AG04450 (cell line): ENCODE measurements at places on chromosomes 7 and 10.

DNA sequence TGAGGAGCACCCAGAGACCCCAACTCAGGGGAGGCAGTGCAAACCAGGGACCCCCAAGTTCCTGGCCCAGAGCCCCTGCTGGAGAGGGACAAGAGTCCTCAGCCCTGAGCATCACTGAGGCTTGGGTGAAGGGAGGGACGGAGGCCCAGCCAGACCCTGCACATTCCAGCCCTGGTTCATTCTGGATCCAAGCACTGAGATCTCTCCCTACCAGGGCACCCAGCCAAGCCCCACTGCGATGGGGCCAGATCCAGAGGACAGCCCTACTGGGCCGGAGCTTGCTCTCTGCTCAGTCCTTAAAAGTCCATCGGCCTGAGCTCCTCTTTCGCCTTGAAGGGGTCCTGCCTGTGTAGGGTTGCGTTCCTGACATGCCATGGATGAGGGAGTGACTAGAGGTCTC is 40.5 kb upstream of the RABGEF1 start:
- DNase-seq = no peak

DNA sequence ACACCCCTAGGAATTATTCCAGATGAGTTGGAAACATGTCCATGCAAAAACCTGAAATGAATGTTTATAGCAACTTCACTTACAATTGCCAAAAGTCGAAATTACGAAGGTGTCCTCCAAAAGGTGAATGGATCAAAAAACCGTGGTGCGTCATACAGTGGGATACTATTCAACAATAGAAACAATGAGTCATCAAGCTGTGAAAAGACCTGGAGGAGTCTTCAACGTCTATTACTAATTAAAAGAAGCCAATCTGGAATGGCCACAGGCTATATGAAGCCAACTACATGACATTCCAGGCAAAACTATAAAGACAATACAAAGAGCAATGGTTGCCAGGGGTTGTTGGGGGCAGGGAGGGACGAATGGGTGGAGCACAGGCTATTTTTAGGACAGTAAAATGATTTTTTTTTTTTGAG is 12.6 kb upstream of the PPP2R2D start:
- DNase-seq = no peak

DNA sequence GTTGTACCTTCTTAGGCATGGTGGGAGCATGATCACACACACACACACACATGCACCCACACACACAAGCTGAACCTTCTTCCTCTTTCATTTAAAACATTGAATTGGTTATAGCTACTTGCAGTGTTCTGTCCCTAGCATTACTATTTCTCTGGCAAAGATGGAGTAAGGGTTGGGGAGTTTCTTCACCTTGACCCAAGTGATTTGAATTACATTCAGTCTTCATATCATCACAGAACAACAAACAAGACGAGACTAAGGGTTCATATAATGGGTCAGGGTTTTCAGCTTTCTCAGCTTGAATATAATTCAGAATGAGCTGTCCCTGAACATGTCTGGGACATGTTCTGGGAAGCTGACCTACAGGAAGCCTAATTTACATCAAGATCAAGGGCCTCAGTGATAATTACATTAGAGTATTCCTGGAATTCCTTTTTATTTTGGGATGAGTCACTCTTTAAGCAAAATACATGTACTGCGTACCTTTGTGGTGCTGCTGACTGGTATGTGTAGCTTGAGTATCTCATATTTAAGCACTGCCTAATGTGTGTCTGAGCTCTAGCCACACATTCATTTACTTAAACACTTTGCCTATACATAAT is 213.5 kb upstream of the TMEM229A start:
- no peak for DNase-seq

- DNase-seq = no peak
These were observed 48.5 kb upstream of the NXPH1 start for GRCh38 chr7:8384901-8385300.

GRCh38 chr10:123897146-123897545 is 5.5 kb upstream of the CPXM2 start:
- DNase-seq = no peak

GRCh38 chr7:2527505-2528467 is 8.2 kb downstream of the LFNG start:
- no peak for DNase-seq

DNA sequence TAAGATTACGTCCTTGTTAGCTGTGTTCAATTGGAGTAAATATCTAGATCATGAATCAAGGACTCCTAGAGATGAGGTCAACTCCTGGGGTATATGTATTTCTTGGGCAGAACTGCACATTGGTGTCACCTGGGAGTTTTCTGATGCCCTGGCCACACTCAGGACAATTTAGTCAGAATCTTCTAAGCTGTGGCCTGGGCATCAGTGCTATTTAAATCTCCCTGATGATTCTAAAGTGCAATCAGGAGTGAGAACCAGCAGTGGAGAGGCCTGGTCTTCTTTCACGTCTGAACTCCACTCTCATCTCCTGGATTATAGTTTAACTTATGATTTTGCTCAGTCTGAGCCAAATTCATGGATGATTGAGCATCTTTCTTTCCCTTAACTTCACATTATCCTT is 218.0 kb downstream of the BMPER start:
- DNase-seq = no peak

GRCh38 chr10:48241332-48241731 is 33.2 kb downstream of the FRMPD2 start:
- DNase-seq = no peak

GRCh38 chr7:157352516-157352915 is 15.7 kb downstream of the DNAJB6 start:
- no peak for DNase-seq

GRCh38 chr7:125876431-125876830 is 946.8 kb upstream of the POT1 start:
- no peak for DNase-seq

DNA sequence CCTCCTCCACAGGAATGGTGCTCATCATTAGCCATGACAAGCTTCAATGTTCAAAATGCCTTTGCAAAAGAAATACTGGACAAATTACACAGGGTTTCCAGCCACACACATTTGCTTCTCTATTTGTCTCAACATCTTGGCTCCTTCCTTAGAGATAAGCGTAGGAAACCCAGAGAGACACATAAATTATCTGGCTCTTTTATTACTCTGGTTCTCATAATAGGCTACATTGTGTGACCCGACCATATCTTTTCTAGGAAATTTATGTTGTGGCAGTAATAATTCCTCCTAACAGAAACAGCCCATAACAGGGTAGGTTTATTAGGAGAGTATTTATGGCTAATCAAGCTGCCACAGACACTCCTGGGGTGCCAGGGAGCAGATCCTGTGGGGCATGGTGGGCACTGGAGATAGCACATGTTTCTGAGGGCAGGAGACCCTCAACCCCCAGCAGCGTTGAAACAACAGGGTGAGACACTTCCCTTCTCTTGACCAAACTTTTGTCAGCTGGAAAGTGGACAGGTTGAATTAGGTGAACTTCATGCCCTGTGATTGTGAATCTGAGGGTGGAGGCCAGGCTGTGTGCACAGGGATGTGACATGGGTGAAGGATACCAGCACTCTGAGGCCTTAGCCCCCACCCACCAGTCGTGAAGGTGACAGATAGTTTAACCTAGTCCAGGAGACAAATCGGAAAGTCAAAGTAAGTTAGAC is 295.9 kb upstream of the ZNF32 start:
- no peak for DNase-seq

- no peak for DNase-seq
These were observed 13.6 kb upstream of the MYL7 start for GRCh38 chr7:44154703-44155102.

DNA sequence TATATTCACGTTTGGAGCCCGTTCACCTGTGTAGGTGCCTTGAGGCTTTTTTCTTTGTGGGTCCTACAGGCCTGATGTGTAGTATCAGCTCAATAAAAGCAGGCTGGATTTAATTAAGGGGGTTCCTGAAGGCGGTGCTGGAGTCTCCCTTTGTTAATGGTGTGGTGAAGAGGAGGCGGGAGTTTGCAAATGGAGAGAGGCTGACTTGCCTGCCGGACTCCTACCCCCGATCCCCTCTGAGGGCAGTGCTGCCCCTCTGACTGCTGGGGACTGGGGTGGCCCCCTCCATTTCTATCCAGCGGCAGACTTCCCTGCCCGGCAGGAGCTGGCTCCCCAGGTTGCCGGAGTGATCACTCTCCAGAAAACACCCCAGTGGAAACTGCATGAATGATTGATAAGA is 45.1 kb downstream of the ZMIZ1 start:
- DNase-seq = no peak

- no peak for DNase-seq
These were observed 565.5 kb downstream of the PARD3 start for GRCh38 chr10:34249634-34250033.

GRCh38 chr10:44673245-44673983 is 237.7 kb upstream of the TMEM72 start:
- no peak for DNase-seq

GRCh38 chr10:45058580-45058979 is 57.9 kb downstream of the ZNF22 start:
- DNase-seq = no peak

DNA sequence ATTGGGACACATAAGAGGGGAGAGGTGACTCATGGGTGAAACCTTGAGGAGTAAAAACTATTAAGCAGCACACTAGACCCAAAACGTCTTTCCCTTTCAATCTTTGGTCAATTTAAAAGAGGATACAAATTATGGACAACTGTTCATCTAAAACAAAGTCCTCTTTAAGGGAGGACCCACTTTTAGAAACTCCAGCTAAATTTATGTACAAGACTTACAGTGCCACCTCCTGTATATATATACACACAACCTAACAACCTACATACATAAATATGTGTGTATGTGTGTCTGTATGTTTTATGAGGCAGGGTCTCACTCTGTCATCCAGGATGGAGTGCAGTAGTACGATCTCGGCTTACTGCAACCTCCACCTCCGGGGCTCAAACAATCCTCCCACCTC is 18.1 kb upstream of the ZC3HAV1 start:
- no peak for DNase-seq

GRCh38 chr7:99829524-99830160 is 1.8 kb downstream of the CYP3A43 start:
- no peak for DNase-seq

DNA sequence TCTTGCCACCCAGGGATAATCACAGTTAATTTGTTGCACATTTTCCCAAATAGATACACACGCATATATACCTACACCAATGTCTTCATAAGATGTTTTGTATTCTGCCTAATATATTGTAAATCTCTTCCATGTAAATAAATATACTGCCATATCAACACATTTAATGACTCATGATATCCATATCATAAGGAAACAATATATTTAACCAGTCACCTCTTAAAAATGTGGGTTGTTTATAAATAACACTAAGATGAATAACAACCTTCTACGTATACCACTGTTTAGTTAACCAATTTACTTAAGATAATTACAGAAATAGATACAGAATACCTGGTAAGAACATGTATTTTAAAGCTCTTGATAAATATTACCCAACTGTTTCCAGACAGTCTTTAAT is 38.2 kb downstream of the ELAPOR2 start:
- DNase-seq = no peak

GRCh38 chr10:25455980-25456567 is 281.3 kb downstream of the GPR158 start:
- no peak for DNase-seq

GRCh38 chr7:94394437-94395140 is at the start of gene COL1A2:
COL1A2 (plus strand) TSS chr7:94394895; CDS start chr7:94395032, 137 bp downstream.
- peak; percentile 98 for DNase-seq

GRCh38 chr7:117137868-117138267 is 184.6 kb downstream of the ST7 start:
- DNase-seq = no peak

DNA sequence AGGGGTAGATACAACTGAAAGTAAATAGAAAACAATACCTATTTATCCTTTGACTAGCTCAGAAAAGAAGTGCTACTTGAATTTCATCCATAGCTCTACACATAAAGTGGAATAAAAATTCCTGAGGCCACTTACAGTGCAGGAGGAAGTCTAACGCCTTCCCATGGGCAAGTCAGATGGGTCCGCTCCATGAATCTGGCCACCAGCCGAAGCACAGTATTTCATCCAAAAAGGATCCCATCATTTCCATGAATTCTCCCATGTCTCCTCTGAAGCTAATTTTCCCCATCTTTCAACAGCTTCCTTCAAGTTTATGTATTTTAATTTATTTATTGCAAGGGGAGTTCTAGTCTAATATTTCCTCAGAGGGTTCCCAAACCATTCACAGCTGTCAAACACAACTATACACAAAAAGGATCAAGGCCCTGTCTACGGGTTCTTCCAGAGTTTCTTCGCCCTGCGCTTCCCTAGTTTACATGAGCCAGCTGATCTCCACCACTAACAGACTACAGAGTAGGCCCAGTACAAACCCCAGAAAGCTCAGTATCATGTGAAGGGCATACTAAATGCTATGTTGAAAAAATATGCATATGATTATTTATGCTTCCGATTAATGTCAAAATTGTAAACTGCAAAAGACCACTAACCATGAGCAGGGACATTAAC is 184.7 kb downstream of the DOCK4 start:
- DNase-seq = no peak

DNA sequence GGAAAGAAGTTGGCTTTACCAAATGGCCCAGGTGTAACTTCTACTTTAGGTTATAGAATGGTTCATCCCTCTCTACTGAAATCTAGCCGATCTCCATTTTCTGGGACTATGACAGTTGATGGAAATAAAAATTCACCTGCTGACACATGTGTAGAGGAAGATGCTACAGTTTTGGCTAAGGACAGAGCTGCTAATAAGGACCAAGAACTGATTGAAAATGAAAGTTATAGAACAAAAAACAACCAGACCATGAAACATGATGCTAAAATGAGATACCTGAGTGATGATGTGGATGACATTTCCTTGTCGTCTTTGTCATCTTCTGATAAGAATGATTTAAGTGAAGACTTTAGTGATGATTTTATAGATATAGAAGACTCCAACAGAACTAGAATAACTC is 43.6 kb downstream of the CCSER2 start:
- DNase-seq = no peak

- no peak for DNase-seq
These were observed 18.0 kb downstream of the SEMA3C start for GRCh38 chr7:80900583-80901576.

DNA sequence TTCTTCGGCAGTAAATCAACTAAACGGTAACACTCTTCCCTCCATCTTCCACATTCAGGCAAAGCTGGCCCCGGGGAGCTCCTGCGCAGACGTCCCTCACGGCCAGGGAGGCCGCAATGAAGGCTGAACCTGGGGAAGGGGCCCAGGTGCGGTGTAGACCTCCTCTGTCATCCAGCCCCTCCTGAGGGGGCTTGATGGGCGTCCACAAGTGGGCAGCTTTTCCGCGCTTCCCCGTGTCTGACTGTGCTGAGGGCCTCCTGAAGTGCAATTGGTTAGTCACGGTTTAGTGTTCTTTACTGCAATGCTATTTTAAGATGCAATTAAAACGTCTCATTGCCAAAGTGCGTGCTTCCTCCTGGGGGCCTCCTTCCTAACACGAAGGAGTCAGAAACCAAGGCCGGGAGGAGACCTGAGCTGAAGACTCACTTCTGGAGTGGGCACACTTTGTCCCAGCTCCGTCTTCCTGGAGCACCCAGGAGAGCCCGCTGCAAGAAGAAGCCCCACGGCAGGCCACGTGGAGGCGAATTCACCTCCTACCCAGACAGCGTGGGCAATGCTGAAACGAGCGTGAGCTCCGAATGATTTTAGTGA is 173.3 kb downstream of the ELFN1 start:
- no peak for DNase-seq

- no peak for DNase-seq
These were observed 36.4 kb upstream of the HERPUD2 start for GRCh38 chr7:35731349-35731748.

GRCh38 chr10:416091-416515 is 273.4 kb downstream of the DIP2C start:
- no peak for DNase-seq

GRCh38 chr10:22629126-22629525 is 85.3 kb downstream of the PIP4K2A start:
- DNase-seq = no peak
